ENCODE measurements at places on chromosomes 2 and 18.

DNA sequence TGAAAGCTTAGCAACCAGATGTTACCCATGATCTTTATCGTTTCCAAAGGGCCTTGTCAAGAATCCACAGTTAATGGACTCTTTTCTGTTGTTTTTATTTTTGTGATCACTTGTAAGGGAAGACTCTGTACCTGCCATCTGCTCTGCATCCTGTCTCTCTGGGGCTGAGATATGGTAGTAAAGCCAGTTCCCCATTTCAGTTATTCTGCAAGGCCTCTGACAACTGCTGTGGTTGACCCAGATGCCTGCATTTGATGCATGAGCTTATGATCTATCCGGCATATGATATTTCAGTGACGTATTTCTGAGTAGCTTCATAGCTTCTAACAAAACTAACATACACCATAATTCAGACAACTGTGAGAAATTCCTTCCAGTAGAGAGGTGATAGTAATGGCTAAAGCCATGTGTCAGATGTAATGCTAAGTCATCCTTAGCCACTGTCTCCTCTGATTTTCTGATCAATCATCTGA lies 105.1 kb downstream of the TPO start:
- no peak for DNase-seq

DNA sequence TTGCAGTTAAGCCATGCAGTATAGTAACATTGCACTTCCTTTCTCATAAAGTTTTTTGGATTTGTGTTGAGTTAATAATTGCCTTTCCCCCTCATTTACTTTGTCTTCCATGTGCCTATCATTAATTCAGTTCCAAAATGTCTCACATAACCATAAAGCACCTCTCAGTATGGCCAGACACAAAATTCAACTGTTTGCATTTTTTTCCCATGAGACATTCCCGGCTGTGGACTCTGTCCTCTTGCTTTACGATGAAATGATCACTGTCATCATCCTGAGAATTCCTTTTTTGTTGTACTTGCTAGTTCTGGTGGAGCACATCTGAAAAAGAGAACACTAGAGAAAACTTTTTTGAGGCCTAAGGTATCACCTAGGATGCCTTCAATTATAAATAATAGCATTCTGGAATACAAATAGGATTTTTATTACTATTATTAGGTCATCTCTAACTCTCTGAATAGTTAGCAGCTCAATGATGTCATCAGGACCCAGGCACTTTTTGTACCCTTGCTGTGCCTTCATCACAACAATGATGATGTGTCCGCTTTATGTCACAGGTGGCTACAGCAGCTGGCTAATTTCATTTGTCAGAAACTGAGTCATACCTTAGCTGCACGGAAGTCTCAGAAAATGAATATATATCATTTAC lies 8.5 kb upstream of the ATP8B1 start:
- no peak for DNase-seq

DNA sequence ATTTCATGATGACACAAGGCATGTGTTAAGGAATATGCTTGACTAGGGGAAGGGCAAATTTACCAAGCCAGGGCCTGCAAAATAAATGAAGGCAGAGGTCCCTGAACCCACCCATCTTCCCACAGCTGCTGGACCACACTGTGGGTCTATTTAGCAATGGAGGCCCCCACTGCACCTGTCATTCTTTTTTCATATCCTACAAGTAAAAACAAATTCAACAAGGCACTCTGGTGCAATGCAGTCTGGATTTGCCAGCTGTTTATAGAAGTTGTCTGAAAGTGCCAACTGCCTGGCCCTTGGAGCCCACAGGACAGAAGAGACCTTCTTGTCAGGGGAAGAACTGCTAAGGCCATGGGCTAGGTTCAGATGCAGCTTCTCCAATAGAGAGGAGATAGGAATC lies 112.8 kb upstream of the ATL2 start:
- no peak for DNase-seq

DNA sequence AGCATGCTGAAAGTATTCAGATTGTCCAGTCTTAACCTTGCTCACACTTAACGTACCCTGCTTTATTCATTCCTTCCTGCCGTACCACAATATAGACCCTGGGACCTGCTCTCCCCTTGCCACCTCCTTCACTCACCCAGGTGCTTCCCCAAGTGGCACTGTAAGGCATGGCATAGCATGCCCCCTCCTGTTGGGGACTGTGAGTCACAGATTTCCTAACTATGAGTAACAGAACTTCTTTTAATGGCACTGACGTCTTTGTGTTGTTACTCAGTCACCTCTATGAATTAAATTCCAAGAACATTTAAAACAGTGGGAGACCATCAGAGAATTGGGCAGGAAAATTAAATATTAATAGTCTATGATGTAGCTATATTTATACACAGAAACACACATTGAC lies 117.2 kb downstream of the CTNNA2 start:
- no peak for DNase-seq

- no peak for DNase-seq
These were observed 279.1 kb upstream of the LYPD1 start for GRCh38 chr2:132949108-132949507.

- no peak for DNase-seq
These were observed 143.1 kb downstream of the KCTD1 start for GRCh38 chr18:26405190-26405801.

DNA sequence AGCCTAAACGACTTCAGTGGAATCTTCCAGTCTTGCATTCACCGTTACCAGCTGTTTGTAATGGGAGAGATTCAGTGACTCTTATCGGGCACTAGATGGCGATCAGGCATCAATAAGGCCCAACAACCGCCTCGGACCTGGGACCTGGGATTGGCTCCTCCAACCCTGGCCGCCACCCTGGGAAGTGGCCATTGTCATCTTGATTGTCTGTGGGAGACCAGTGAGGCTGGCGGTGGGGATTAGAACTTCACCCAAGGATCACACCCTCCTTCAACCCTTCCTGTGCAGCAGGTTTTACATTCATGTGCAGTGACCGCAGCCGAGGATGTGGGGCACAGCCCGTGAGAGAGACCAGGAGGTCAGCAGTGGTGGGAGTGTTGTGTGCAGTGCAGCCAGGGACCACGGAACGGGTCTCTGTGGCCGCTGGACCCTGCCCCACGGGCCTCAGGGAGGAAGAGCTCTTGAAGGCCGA lies 85.3 kb downstream of the SPP2 start:
- peak; percentile 62 for DNase-seq

DNA sequence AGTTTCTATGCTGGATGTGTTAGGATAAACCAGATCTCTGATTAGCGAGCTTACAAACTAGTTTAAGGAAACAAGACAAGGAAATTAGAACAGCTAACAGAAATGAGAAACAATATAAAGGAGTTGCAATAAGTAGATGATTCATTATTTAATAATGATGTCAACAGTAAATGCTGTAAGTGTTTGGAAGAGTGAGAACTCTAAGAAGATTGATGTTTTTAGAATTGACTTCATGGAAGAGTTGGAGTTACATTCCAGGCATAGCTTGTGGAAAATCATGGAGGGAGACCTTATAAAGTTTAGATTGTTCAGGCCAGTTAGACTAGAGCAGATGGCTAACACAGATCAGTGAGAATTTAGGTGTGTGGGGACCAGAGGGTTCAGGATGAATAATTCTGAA lies 32.6 kb downstream of the PPP1R1C start:
- DNase-seq = no peak

DNA sequence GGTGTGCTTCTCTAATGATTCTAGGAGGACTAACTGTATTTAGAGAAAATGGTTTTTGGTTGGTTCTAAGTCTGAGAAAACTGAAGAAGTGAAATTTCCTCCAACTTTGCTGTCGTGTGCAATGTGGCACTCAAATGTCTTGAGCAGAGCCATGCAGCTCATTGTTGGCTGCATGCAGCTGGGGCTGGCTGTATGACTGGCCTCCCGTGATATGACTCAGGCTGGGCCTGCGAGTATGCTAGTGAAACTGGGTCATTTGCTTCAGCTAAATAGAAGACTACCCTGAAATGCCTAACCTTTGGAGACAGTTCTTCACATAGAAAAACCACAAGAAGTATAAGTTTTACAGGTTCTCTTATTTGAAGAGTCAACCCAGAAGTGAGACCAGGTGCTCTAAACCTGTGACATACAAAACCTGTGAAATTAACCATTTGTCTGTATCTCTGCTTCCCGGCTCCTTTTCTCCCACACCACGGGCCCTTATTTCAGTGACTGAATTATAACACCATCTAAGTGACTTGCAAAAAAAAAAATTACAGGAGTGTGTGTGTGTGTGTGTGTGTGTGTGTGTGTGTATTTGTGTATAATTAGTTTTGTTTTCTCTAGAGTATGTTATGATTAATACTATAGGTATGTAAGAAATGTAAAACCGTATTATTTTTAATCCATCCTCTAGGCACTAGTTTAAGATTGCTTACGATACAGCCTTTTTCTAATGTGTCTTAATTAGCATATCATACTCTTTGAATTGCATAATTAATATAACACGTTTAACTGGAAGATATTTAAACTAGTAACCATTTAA lies 15.9 kb downstream of the POLI start:
- no peak for DNase-seq

DNA sequence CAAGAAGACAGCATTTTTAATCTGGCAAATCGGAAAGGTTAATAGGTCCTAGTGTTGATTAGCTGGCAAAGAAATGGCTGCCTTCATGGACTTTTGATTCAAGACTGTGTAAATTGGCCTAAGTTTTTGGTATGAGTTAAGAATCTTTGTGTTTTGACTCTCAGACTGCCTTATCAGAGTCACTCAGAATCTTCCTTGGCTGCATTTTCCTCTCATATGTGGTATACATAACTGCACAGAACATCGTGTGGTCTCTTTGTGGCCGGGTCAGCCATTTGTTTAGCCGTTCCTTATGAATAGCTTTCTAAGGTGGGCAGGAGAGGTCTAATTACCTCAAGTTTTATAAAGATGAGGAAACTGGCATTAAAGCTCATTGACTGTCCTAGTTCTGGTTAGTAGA lies 30.1 kb downstream of the CAB39 start:
- DNase-seq = no peak

DNA sequence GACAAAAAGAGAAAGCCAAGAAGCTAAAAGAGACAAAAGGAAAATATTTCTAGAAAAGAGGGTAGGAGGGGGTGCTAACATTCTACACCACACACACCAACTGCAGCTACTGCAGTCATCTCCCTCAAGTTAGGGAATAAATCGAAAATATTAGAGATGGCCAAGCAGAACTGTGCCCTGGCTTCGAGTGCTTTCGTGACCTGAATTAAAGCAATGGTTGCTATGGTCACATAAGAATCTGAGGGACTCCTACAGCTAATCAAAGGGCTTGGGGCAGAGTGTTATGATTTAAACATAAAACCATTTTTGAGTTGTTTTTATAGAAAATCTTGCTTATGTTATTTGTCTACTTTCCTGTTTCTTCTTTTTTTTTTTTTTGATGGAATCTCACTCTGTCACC lies 159.6 kb upstream of the HNRNPA3 start:
- no peak for DNase-seq

DNA sequence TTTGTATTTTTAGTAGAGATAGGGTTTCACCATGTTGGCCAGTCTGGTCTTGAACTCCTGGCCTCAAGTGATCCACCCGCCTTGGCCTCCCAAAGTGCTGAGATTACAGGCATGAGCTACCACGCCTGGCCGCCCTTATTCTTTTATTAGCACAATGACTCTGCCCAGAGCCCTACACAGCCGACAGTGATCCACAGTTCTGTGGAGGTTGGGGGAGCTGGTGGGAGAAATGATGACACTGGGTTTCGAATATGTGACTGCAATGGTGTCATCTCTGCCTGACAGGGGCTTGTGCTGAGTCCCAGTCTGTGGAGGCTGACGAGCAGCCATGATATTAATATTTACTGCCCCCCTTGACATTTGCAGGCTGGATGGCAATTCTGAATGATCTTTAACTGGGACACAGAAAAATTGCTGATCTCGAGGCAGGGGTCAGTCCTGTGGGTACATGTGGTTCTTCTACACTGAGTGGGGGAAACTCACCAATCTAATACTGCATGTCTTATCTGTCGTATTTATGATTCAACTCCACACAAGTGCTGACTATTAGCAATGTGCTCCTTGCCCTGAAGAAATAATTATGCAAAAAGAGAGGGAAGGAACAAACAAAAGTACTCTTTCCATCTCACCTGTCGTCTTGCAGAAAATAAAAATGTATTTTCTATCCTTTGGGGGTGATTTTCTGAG lies 6.3 kb upstream of the CTAGE1 start:
- DNase-seq = no peak

DNA sequence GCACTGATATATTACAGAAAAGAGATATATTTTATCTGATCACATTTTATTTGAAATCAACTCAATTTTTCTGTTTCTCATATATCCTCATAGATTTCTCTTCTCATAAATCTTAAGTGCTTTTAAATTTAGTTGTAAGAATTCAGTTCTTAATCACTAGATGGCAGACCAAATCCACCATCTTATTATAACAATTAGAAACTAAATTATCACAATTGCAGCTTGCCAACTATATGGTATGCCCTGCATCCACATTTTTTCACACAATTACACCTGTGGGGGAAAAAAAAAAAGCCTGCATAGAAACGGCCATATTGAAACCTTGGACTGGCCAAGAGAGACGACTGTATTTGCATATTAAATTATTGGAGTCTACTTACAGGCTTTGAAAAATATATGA lies 64.4 kb downstream of the COL5A2 start:
- no peak for DNase-seq

DNA sequence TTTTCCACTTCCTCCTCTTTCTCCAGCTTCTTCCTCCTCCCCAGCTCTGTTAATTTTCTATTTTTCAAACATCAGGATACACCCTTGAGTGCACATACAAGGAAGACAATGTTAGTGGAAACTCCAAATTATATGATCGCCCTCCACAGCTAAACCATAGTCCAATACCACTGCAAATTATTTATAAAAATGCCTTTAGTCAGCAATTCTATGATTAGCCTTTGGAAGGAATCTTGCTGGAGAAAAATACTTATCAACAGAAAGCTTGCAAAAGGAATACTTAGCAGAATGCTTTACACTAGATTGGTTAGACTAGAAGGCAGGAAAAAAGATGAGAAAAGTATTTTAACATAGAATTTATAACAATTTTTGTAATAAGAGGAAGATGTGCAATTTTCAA lies 178.9 kb downstream of the FAM124B start:
- no peak for DNase-seq

- no peak for DNase-seq
These were observed 35.2 kb downstream of the NEMP2 start for GRCh38 chr2:190499273-190499672.

Measured in NCI-H1694 treated with DMSO at 0.1 percent for 48 hours (cell line).